ENCODE measurements at places on chromosomes 1 and 21.

GRCh38 chr21:21057349-21058062, 59.3 kb downstream of the NCAM2 start:
- no peak for DNase-seq

GRCh38 chr1:212089560-212090163, 54.1 kb downstream of the DTL start:
- DNase-seq = no peak

- DNase-seq = no peak
Measured at GRCh38 chr1:18998016-18998724, 41.7 kb upstream of the IFFO2 start.

DNA sequence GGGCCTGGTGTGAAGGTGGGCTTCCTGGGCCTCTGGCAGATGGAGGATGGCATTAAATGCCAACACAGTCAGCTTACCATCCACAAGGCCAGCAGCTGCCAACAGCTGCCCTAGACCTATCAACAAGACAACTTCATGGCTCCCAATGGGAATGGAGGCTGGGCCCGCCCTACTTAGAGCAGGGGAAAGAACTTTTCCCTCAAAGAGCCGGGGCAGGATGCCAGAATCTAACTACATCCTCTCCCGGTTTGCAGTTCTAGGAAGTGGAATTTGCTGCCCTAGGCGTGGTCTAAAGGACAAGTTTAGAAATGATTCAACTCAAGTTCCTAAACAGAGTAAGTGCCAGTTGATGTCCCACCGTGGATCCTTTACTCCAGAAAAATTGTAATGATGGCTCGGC, 13.1 kb downstream of the ICMT start:
- DNase-seq = peak; percentile 63

- peak; percentile 62 for DNase-seq
Measured at GRCh38 chr1:75265792-75266191, 131.6 kb downstream of the LHX8 start.

GRCh38 chr1:102096162-102096561, 99.4 kb upstream of the OLFM3 start:
- DNase-seq = no peak

DNA sequence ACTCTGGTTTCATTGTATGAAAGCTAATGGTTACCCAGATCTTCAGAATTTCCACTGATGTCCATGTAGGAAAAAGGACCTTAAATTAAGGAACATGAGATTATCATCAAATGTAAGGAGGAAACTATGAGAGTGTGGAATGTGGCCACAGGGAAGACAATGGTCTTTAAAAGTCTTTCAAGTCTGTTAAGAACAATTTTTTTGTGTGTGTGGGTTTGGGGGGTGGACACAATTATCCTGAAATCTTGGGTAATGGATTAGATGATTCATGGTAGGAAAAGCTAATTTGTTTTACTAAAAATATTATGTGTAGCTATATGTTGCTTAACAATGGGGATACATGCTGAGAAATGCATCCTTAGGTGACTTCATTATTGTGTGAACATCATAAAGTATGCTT, 72.9 kb downstream of the PLA2G4A start:
- DNase-seq = no peak

GRCh38 chr1:216310776-216311175, 112.5 kb downstream of the USH2A start:
- no peak for DNase-seq

DNA sequence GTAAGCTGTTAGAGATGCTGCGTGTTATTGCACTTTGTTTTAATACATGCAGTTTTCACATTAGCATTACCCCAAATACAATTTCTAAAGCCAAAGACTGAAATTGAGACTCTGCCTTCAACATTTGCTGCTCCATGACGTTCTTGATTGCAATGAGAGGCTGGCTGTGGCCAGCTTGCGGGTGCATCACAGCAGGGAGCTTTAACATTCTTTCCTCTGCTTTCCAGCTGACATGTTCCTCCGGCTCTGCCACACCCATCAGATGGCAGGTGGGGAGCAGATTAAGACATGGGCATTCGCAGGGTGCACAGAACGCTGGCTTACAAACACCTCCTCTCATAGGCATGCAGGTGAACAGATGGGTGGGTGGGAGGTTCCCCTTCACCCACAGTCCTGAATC, 314.1 kb downstream of the DISC1 start:
- DNase-seq = no peak

DNA sequence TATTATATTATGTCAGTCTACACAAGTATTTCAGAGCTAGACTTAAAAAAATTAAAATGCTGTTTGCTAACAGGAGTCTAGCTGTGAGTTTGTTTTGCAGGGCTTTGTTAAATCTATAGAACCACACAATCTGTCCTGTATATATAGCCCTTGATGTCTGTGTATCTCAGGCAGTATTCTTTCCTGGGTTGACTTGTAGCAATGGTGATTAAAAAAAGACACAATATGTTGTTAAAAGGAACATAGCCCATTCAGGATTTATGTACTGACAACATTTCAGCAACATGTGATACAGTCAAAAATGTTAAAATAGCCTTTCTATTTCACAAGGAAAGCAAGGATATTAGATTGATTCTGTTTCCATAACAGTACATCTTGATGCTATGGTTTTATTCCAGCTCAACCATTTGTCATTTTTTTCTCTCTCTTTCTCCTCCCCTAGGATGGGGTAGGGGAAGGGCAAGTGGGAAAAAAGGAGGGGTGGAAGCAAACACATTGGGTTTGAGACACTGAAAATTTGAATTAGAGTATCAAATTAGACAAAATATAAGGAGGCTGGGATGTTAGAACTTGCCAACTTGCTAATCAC, 139.2 kb downstream of the DSCAM start:
- DNase-seq = no peak

GRCh38 chr1:153553830-153554541, 4.9 kb upstream of the S100A3 start:
- DNase-seq = no peak

GRCh38 chr1:34529935-34530859, 224.7 kb upstream of the GJB5 start:
- DNase-seq = no peak

GRCh38 chr1:166603296-166603695, 236.0 kb upstream of the POGK start:
- DNase-seq = peak; percentile 23

DNA sequence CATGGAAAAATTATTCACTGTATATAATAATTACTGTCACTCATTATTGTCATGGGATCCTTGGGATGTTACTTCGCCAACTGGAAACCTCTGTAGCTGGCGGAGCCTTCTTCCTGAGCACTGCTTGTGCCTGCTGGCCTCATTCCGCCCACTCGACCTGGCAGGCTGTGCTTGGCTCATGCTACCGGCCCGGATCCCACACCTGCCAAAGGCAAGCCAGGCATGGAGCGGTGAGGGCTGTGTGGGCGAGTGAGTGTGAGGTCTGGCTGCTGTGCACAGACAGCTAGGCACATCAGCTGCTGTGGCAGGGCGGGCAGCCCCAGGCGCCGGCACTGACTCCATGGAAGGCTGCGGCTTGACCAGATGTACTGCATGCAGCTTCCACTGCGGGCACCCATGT, 78.4 kb downstream of the DISP1 start:
- DNase-seq = no peak

DNA sequence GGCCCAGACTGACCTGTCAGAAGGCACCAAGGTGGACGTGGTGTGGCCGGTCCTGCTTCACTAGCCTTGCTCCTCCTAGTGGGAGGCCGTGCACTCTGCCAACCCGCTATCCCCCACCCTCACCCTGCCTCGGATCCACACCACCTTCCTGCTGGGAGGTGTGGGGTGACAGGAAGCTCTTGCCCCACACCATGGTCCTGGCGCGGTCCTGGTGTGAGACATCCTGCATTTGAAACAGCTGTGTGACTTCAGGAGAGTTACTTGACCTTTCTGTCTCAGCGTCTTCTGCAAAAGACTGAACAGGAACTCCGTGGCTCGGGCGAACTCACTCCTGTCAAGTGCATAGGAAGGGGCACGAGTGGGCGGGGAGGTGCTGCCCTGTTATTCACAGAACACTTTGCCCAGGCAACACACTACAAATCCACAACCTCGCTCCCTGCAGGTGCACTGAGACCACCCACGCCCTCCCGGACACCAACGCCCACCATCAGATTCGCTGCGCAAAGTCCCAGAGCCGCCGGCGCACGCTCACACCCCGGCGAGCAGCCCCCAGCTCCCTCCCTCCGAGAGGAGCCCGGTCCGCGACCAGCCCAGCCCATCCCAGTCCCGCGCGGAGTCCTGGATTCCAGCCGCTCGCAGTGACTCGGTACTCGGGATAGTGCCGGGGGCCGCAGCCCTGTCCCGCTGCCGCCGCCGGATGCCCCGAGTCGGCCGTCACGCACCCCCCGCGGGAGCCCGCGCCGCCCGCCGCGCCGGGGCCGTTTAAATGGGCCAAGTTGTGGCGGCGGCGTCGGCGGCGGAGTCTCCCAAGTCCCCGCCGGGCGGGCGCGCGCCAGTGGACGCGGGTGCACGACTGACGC, at the start of gene SAMD11:
TSS of gene SAMD11 (plus strand) at position 793 of the 860 bp plus-strand sequence. CDS start 509 bp downstream, outside the sequence.
- DNase-seq = peak; percentile 86

GRCh38 chr1:35850051-35850450, 33.0 kb upstream of the AGO1 start:
- DNase-seq = no peak

DNA sequence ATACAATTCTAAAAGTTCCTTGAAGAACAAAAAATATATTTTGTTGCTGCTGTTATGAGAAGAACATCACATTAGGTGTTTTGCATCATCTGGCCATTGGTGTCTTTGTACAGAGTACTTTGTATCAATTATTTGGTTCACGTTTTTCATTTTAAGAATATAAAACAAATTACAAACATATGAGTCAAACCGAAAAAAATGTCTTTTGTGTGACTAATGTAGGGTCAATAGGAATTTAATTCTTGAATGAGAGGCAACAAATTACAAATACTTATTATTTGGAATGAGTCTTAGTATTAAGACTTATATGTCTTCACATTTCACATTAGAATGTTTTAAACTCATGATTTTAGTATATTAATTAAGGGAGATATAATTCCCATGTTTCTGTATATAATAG, 54.8 kb downstream of the NR5A2 start:
- no peak for DNase-seq

DNA sequence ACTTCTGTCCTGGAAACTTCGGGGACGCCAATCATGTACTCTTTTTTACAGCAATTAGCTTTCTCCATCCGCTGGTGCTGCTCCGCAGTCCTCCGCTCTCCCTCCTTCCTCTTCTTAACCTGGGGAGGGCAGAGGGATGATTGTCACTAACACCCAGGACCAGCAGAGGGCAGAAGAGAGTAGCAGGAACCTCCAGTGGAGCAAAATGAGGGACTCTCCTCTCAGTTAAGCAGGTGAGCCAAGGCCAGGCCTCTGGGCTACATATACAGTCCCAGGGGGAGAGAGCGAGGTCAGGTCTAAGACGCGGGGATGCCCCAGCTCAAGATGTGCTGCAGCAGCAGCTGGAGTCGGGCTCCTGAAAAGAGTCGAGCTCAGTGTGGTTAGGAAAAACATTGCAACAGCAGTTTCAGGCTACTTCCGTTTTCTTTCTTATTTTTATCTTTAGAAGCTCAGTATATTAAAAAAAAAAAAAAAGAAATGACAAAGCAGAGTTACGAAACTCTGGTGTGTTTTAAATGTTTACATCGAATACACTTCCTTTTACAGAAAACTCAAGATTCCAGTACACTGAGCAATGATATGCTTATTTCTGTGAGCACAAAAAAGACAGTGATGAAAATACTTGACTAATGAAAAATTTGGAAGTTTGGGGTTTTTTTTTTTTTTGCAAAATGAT, 25.7 kb upstream of the NLRP3 start:
- DNase-seq = peak; percentile 69
